ENCODE measurements at places on chromosomes 3 and 15. TPM values are rescaled to one million over a fixed set of nuclear protein-coding genes. Genes with fewer than 3 reads are reported as not detected.

DNA sequence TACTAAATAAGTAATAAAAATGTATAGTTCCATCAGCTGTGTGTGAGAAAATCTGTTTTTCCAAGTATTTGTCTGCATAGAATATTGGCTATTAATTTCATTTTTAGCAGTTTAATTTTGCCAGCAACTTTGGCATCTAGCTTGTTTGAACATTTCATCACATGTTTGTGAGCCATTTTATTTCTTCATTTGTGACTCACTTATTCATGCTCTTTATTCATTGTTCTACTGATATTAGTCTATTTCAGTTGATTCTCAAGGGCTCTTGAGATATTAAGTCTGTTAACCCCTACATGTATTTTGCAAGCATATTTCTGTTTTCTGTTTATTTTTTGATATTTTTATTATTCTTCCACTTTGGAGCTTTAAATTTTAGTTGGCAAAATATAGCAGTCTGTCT lies 74.0 kb upstream of the PHLDB2 start:
- no peak for DNase-seq

DNASE1L3 gene
- total RNA-seq = not detected

TMCO5A gene
- total RNA-seq = not detected

DNA sequence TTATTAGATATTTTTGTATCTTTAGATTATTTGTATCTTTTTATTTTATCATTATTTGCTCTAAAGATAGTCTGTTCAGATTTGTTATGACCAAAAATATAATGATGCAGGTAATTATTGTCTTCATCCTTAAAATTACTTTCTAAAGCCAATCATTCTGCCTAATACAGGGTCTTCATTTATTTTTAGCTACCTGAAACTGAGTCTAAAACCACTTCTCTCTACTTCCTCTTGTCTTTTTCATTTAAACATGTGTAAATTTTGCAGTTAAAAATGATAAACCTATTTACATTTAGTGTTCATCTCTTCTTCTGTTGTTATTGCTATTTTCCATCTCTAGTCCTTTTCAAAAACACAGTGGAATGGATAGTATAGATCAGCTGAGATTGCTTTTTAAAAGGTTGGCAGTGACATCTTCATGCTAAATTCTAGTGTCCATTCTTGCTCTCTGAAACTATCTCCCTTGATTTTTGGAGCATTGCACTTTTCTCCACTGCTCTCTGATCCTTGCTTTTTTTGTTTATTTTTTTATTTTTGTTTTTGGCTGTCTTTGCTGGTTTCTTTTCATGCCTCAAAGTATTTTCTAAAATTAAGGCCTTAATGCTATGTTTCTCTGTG lies 91.8 kb downstream of the UBE2E2 start:
- no peak for DNase-seq
